ENCODE measurements at places on chromosomes 7 and 10. TPM values are rescaled to one million over a fixed set of nuclear protein-coding genes. Genes with fewer than 3 reads are reported as not detected.

The CFAP69 gene
- 8.7 TPM for total RNA-seq

The SEMA4G gene
- total RNA-seq = 7.2 TPM

The CRHR2 gene
- 1.2 TPM for total RNA-seq

The ITIH5 gene
- 28.0 TPM for total RNA-seq

The ASAH2B gene
- total RNA-seq = 6.6 TPM
